ENCODE measurements at places on chromosomes 4 and X.

DNA sequence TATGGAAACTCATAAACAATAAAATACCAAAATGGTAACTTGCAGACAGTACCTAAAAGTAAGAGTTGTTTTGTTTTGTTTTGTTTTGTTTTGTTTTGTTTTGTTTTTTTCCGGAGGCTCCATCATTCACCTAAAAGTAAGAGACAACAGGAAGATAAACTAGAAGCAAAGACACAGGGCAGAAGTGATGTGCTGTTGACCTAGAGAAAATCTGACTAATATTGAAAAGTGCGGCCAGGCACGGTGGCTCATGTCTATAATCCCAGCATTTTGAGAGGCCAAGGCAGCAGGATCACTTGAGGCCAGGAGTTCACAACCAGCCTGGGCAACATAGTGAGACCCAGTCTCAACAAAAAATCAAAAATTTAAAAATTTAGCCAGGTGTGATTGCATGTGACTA lies 5.6 kb upstream of the CENPC start:
- DNase-seq: no peak

DNA sequence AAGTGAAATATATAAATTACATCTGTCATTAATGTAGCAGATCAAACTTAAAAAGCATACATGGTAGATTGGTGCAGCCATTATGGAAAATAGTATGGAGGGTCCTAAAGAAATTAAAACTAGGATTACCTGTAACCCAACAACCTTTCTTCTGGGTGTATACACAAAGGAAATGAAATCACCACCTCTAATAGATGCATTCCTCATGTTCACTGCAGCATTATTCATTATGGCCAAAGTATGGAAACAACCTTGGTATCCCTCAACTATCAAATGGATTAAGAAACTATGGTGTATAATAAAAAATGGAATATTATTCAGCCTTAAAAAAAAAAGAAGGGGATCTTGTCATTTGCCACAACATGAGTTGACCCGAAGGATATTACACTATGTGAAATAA lies 13.7 kb downstream of the WDFY3 start:
- DNase-seq: no peak

DNA sequence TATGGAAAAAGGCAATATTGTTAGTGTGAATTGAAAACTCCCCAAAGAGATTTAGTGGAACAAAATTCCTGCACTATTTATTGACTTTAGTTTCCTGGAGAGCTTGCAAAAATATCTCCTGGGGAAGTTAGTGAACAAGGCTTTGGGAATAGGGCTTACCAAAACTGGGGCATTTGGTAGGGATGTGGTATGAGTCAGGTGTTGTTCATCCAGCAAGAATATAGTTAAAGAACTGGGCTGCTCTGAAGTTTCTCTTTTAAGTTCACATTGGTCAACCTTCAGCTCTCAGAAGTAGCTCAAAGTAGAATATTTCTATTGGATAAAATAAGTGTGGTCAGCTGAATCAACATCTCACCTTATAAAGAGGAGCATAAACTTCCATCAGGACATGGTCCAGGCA lies 185.0 kb downstream of the CPE start:
- no peak for DNase-seq

- peak; percentile 50 for DNase-seq
These were observed 165.6 kb downstream of the SH3KBP1 start for GRCh38 chrX:19721726-19722370.

- DNase-seq: no peak
These were observed 7.1 kb downstream of the CPZ start for GRCh38 chr4:8599657-8600056.

DNA sequence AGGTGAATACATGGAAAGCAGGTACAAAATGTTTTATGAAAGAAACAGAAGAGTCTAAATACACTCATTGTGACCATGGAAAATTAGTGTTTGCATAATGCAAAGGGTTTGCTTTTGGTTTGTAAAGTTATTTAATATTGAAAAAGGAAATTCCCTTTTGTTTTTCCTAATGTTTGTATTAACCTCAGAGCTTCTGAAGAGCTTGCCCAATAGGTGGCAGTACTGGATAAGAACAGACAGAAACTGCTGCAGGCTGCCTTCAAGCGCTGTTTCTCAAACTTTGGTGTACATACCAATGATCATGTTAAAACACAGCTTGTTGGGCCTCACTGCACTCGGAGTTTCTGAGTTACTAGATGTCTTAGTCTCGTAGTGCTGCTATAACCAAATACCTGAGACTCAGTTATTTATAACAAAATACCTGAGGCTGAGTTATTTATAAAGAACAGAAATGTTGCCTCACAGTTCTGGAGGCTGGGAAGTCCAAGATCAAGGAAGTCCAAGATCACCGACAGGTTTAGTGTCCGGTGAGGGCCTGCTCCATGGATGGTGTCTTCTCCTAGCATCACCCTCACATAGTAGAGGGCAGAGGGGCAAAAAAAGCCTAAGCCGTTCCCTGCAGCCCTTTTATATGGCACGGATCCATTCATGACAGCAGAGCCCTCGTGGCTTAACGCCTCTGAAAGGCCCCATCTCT lies 54.2 kb downstream of the SUPT20HL2 start:
- peak; percentile 16 for DNase-seq

DNA sequence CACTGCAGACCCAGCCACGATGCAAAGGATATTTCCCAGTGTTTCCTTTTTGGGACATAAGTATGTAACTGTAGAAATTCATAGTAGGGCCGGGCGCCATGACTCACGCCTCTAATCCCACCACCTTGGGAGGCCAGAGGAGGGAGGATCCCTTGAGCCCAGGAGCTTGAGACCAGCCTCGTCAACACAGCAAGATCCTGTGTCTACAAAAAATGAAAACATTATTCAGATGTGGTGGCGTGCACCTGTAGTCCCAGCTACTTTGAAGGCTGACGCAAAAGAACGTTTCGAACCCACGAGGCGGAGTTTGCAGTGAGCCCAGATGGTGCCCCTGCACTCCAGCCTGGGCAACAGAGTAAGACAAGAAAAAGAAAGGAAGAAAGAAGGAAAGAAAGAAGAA lies 49.2 kb downstream of the CRLF2 start:
- no peak for DNase-seq

DNA sequence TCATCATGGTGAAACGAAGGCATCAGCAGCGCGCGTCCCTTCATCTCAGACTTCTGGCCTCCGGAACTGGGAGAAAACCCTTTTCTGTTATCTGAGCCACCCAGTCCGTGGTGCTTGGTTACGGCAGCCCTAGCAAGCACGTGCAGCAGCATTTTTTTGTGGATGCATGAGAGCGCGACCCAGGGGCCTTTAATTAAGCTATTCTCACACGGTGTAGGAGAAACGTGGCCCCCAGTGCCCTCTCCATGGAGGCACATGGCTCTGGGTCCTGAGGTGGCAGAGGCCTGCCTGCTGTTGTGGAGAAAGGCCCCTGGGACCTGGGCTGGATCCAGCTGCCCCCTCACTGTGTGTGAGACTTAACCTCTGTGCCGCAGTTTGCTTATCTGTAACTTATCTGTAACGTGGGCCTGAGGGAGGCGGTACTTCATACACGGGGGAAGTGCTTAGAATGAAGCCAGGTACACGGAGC lies 9.5 kb downstream of the CLCN4 start:
- DNase-seq: no peak

- DNase-seq: no peak
These were observed 7.1 kb upstream of the TLR2 start for GRCh38 chr4:153676984-153677383.

- DNase-seq: no peak
These were observed 395.2 kb downstream of the MID1IP1 start for GRCh38 chrX:39196192-39197102.

GRCh38 chrX:125810856-125811255 lies 355.2 kb downstream of the DCAF12L2 start:
- DNase-seq: no peak

DNA sequence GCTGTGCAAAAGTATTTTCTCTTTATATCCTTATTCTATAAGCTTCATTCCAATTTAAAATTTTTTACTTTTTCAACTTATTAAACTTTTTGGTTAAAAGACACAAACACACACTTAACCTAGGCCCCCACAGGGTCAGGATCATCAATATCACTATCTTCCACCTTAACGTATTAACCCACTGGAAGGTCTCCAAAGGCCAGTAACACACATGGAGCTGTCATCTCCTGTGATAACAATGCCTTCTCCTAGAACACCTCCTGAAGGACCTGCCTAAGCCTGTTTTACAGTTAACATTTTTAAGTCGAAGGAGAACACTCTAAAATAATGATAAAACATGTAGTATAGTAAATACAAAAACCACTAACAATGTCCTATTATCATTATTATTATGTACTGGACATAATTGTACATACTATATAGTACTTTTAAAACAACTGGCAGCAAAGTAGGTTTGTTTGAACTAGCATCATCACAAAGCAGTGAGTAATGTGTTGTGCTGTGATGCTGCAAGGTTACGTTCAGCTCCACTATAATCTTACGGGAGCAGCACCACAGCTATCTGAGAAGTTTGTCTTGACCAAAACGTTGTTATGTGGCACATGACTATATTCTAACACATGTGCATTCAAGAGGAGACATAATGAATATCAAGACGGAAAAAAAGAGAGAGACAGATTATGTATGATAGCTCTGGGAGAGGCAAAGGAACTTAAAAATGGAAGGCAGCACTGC lies 33.7 kb downstream of the DHX15 start:
- no peak for DNase-seq

DNA sequence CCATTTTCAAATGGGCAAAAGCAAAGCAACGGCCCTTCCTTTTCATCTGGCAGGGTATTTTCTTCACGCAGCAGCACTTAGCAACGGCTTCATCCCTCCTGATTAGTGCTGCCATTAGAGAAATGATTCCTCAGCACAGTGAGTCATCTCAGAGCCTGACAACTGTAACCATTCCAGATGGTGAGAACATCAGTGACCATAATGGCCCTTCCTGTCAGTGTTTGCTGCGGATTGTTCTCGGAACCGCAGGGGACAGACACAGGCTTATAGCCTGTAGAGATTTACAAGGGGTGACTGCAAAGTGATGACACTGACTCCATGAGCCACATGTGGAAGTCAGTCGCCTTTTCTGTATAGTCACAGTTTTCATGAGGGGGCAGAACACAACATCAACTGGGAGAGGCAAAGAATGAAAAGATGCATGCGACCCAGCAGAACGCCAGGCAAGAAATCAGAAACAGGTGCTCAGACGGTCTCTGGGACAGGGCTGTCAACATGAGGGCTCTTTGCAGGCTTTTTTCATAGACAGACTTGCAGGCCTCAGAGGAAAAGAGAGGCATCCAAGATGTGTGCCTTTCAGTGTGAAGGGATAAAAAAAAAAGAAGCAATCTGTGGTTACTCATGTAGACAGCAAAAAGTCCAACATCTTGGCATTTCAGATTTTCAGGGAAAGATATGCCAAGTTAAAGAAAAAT lies 69.9 kb upstream of the FBXW7 start:
- no peak for DNase-seq

- no peak for DNase-seq
These were observed 293.2 kb upstream of the SLC7A11 start for GRCh38 chr4:138535316-138535715.

DNA sequence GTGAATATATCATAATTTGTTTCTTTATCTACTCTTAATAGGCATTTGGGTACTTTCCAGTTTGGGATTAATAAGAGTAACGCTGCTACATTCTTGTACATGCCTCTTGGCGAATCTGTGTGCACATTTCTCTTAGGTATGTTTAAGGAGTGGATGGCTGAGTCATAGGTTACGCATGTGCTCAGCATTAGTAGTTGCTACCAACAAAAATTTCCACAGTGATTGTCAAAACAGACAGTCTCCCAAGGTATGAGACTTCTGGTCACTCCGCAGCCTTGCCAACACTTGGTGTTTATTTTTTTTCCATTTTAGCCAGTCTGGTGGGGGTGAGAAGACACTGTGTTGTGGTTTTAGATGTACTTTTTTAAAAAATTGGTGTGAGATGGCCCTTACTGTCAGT lies 44.6 kb downstream of the FGFBP1 start:
- no peak for DNase-seq

Measured in globus pallidus (tissue), 1 donor.